ENCODE measurements at places on chromosomes 13 and 19. TPM values are rescaled to one million over a fixed set of nuclear protein-coding genes. Genes with fewer than 3 reads are reported as not detected.

Gene PSMD8
- 183 TPM for total RNA-seq

Gene NKG7
- total RNA-seq: not detected

Gene AP1M2
- 140 TPM for total RNA-seq

- no peak overlapping the region for H3K27ac ChIP-seq
- H3K27me3 ChIP-seq: no peaks in the 10 kb centered on the region
- H3K36me3 ChIP-seq: no peaks in the 10 kb centered on the region
- DNase-seq: no peak
- H3K4me3 ChIP-seq: no peak overlapping the region
- no peaks in the 10 kb centered on the region for H3K4me1 ChIP-seq
These were observed 20.5 kb upstream of the C1QTNF9 start for GRCh38 chr13:24288870-24289269.
